ENCODE measurements at places on chromosomes 3 and 15. TPM values are rescaled to one million over a fixed set of nuclear protein-coding genes. Genes with fewer than 3 reads are reported as not detected.

Gene UROC1
- not detected for total RNA-seq

Gene ZNF774
- 0.34 TPM for total RNA-seq

Gene GOLGA6L9
- total RNA-seq, result 0.06 TPM

Gene GHRL
- not detected for total RNA-seq

Gene STRC
- not detected for total RNA-seq

Gene CD96
- total RNA-seq, result not detected

Gene GOLGA6D
- not detected for total RNA-seq

Gene STX19
- total RNA-seq, result not detected

Gene GALNT15
- 31.0 TPM for total RNA-seq
